ENCODE measurements at places on chromosomes 16 and 17. TPM values are rescaled to one million over a fixed set of nuclear protein-coding genes. Genes with fewer than 3 reads are reported as not detected.
A peak's percentile ranks its signal among the peaks of the same experiment; 100 is the strongest.

GRCh38 chr17:74603746-74604145, 11.7 kb upstream of the CD300LD start:
- no peak for DNase-seq

GRCh38 chr16:57012353-57012752, 23.0 kb downstream of the NLRC5 start:
- DNase-seq: no peak

PRMT7 gene
- total RNA-seq: 50.6 TPM

DNA sequence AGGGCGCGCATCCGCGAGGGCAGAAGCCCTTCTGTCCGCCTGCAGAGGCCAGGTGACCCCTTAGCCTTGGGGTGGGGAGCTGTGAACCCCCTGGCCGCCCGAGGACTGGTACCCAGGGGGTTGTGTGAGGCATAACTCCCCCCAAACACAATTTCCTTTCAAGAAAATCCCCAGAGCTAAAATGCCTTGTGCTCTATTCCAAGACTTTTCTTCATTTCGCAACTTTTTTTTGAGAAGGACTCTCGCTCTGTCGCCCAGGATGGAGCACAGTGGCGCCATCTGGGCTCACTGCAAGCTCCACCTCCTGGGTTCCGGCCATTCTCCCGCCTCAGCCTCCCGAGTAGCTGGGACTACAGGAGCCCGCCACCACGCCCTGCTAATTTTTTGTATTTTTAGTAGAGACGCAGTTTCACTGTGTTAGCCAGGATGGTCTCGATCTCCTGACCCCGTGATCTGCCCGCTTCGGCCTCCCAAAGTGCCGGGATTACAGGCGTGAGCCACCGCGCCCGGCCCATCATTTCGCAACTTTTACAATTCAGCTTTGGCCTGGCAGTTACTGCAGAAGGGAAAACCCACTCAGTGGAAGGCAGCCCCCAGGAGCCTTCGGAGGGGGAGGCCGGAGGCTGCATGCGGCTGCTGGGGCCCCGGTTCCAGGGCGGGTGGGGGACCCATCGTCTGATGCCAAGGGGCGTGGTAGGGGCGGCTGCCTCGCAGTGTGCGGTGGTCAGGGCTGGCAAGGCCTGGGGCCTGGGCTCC, 963 bp upstream of the APRT start:
- DNase-seq: no peak

GRCh38 chr16:64695684-64696083, 426.2 kb downstream of the CDH11 start:
- no peak for DNase-seq

- no peak for DNase-seq
Measured at GRCh38 chr16:4911970-4912386, 25.0 kb downstream of the PPL start.

- peak; percentile 84 for DNase-seq
Measured at GRCh38 chr17:78933025-78933958, 8.1 kb upstream of the TIMP2 start.

PDE6G gene
- 23.5 TPM for total RNA-seq

ALOX12 gene
- 1.0 TPM for total RNA-seq

SOCS1 gene
- 1.5 TPM for total RNA-seq

- DNase-seq: no peak
Measured at GRCh38 chr16:88349153-88349902, 33.4 kb upstream of the ZNF469 start.

DNA sequence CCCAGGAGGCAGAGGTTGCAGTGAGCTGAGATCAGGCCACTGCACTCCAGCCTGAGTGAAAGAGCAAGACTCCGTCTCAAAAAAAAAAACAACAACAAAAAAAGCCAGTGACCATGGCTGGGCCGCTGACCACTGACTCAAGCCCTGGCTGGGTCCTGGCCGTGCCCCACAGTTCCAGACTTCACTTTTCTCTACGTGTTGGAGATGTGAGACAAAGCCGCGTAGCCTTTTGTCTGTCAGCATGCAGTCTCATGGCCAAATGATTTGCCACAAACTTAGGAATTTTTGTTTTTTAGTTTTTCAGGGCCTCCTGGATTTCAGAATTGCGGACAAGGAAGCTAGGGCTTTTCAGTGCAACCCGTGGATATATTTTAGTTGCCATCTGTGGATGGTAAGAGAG, 89.3 kb upstream of the CIBAR2 start:
- DNase-seq: no peak

GRCh38 chr17:5530265-5531084, 44.1 kb downstream of the MIS12 start:
- DNase-seq: no peak

SLC6A2 gene
- total RNA-seq: not detected

GRCh38 chr17:17987187-17987896, 14.7 kb downstream of the DRC3 start:
- DNase-seq: no peak

DNA sequence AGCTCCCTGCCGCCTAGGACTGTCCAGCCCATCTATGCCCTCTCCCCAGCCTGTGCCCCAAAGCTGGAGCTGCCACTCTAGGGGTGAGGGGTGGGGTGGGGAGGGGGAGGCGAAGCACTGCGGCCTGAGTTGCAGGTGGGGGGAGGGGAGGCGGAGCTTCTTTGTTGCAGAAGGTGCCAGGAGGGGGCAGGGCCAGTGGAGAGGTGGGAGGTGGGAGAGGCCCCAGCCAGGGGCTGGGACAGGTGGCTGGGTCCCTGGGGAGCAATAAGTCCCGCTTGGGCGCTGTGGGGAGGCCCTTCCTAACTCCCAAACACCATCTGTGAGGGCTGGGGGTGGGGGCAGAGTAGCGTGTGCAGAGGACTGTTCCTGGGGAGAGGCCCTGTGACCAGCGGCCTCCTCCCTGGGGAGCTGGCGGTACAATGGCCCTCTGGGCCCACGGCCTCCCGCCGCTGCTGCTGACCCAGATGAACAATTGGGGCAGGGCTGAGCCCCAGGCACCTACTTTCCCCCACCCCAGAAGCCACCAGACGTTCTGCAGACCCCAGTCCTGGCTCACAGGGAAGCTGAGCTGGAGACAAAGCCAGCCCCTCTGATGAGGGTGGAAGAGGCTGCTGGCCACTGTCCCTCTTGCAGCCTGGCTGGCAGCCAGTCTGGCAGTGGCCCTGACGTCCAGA, 2.2 kb upstream of the NTN3 start:
- DNase-seq: no peak

- no peak for DNase-seq
Measured at GRCh38 chr16:11361701-11362451, 16.6 kb downstream of the RMI2 start.

- no peak for DNase-seq
Measured at GRCh38 chr17:1620486-1620885, 8.1 kb downstream of the SLC43A2 start.

GRCh38 chr17:4476017-4476416, 22.7 kb upstream of the SPNS2 start:
- DNase-seq: no peak

GRCh38 chr16:63239065-63239570, 1202.9 kb upstream of the CDH8 start:
- no peak for DNase-seq

C1QL1 gene
- 0.22 TPM for total RNA-seq

SYCE1L gene
- total RNA-seq: 10.7 TPM

GRCh38 chr17:61132524-61132923, 267.1 kb upstream of the TBX2 start:
- no peak for DNase-seq

FAM171A2 gene
- 8.0 TPM for total RNA-seq

ZNF23 gene
- total RNA-seq: 5.9 TPM

GRCh38 chr17:37490022-37490587, 414 bp downstream of the DUSP14 start:
- no peak for DNase-seq

DNA sequence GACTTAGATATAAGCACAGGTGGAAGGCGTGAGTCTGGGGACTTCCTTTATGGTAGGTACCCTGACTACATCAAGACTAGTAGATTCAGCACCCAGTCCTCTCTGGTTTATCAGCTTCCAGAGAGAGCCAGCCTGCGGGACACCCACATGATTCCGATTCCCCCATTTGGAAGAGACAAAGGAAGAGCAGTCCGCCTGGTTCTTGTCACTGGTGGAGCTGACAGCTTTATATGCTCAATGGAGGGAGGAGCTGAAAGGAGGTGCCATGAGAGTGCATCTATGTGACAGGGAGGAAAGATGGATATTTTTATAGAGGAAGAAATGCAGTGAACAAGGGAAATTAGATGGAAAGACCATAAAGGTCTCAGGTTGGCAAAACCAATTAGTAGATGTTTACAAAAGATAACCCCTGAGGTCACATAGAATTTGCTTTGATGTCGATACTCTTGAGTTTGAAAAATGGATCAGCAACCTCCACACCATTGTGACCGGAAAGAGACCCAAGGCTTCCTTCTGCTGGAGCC, 437.7 kb downstream of the PMP22 start:
- no peak for DNase-seq

GRCh38 chr17:64177311-64178010, 47.5 kb upstream of the ERN1 start:
- no peak for DNase-seq

DNA sequence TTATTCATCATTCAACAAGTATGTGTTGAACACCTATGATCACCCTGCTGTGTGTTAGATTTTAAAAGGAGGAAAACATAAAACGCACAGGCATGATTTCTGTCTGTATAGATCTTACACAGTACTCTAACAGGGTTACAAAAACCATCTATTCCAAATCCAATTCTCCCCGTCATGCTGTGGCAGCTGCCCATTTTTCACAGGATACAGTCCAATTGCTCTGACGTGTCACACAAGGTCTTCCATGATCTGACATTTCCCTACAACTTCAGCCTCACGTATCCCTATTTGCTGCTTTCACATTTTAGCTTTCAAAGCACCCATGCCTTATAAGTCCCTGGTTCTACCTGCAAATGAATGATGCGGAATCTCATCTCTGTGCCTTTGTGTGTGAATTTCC, 67.0 kb upstream of the CNTNAP4 start:
- DNase-seq: no peak

DNA sequence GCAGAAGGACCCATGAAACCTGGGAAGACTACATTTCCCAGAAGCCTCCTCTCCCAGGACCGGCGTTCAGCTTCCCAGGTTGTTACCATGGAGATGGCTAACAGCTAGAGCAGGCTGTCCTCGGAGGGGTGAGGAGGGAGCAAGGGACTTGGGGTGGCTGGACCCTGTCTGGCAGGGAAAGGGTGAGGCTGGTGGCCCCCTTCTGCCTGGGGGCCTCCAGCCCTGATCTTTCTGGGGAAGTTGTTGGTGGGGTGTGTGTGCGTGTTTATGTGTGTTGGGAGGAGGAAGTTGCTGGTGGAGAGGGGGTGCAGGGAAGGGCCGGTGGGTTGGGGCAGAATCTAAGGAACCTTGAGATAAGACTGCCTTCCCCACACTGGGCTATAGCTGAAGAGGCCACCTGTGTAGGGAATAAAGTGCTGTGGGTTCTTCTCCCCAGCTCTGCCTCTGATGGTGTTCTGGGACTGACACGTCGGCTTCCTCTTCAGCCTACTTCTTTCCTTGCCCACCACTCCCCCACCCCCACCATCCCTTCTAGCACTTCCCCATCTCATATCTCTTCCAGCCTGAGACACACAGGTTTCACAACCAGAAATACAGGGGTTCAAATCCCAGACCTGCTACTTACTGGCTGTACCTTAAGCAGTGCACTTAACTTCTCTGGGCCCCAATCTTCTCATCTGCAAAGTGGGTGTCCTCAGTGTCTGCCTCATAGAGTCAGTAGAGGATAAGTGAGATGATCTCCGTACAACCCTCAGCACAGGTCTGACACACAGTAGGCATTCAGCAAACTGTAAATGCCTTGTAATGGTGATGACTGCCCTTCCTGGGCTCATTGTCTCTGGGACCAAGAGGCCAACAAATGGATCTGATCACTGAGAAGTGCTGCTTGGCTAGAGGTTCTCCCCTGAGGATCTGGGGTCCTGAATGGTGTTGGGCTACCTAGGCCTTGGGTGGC, at the start of gene DRC7:
Gene DRC7 (plus strand): TSS at position 82 of the 955 bp plus-strand sequence. CDS start 3,144 bp downstream, outside the sequence.
- DNase-seq: peak; percentile 7

DNA sequence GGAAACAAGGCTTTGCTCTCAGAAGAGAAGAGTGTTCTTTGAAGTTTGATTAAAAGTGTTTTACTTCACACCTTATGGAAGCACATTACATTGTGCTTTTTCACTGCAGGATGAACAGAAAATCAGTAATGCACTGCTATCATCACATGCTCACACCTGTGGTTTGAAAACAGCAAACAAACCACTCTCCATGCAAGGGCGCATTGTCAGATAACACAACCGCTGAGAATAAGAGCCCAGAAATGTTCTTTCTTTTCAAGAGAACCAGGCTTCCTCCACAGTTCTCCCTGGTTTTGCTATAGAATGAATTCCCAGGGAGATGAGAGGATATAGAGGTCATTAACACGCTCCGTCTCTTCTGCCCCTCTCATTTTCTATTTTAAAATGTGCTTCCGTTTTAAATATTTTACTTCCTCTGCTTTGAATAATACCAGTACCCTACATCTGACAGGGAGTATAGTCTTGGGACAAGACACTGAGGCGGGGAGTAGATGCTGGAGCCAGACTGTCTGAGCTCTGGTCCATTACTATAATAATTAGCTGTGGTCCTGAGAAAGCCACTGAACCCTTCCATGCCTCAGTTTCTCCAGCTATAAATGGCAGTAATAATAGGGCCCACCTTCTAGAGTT, 71.6 kb downstream of the CDK5R1 start:
- DNase-seq: no peak

CEP295NL gene
- total RNA-seq: 0.29 TPM

GRCh38 chr17:59764292-59764741, 56.9 kb downstream of the VMP1 start:
- no peak for DNase-seq

DNA sequence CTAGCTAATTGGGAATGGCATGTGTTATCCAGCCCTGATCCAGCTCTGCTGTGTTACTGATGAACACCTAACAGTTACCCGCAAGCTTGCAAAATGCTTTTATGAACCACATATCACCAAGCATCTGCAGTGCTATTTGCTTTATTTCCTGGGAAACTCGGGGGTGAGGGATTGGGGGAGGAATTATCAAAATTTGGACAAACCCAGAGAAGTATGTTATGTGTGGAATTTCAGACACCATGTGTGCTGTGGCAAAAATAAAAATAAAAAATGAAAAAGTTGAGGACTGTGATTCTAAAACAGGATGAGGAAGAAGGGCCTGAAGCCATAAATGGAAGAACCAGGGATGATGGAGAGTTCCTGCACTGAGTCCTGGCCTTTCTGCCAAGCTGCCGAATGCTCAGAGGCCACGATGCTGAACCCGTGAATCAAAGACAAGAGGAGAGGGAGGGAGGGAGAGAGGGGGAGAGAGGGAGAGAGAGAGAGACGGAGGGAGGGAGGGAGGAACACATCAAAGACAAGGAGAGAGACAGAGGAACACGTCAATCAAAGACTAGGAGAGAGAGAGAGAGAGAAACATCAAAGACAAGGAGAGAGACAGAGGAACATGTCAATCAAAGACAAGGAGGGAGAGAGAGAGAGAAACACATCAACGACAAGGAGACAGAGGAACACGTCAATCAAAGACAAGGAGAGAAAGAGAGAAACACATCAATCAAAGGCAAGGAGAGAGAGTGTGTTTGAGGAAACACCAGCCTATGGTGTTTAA, 89.8 kb downstream of the MRM3 start:
- DNase-seq: no peak

Measured in epithelial cell of proximal tubule (primary cell).